GM12864 (cell line): ENCODE measurements at places on chromosomes 6 and 20.
A peak's percentile ranks its signal among the peaks of the same experiment; 100 is the strongest.

DNA sequence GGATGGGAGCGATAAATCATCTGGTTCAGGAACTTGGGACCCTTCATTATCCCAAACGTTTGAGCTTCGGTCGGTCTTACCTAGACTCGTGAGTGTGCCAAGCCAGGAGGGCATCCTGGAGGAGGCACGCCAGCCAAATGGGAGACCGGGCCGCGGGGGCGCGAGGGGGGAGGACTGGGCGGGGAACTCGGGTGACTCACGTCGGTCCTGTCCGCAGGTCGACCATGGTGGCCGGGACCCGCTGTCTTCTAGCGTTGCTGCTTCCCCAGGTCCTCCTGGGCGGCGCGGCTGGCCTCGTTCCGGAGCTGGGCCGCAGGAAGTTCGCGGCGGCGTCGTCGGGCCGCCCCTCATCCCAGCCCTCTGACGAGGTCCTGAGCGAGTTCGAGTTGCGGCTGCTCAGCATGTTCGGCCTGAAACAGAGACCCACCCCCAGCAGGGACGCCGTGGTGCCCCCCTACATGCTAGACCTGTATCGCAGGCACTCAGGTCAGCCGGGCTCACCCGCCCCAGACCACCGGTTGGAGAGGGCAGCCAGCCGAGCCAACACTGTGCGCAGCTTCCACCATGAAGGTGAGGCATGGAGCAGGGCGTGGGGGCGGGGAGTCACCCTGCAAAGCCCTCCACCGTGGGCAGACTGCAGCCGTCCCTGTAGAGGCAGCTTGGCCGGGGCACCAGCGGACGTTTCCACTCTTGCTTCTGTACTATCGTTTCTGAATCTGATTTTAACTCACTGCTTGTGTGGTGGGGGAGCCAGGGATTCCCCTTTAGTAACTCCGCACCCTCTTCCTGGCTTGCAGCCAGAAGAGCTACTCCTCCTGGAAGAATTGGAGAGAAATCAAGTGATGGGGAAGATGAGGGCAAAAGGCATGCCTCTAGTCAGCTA lies 2.7 kb downstream of the BMP2 start:
- no peak for DNase-seq

GRCh38 chr6:170232186-170233002 lies 58.5 kb downstream of the DLL1 start:
- no peak for DNase-seq

DNA sequence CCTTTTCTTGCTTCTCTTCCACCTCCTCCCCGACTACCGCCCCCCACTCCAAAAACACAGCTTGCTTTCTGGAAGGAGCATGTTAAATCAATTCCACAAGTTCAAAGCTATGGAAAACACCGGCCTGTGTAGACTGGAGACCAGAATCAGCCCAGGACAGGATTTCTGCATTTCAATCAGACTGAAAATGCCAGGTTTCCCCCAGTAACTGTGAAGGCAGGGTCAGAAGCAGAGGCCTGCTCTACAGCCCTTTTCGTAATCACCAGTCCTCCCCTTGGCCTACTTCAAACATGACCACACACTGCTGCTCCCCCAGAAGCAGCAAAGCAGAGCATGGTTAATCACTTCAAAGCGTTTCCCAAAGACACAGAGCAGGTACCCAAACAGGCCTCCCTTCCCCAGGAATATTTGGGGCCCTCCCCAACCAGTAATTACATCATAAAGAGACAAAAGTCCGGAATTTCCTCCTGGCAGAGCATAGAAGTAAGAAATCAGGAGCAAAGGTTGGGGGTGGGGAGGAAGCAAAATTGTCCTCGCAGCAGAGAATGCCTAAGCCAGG lies 38.4 kb downstream of the ZMYND8 start:
- no peak for DNase-seq

GRCh38 chr6:44304282-44305199 lies 8.6 kb downstream of the AARS2 start:
- DNase-seq, result peak; percentile 7
